GM12878 (cell line): ENCODE measurements at places on chromosomes 11 and 22. TPM values are rescaled to one million over a fixed set of nuclear protein-coding genes. Genes with fewer than 3 reads are reported as not detected.

Gene H19
- 1.1 and 1.2 TPM in 2 replicates for total RNA-seq

- DNase-seq = no peak
These were observed 44.3 kb upstream of the JAM3 start for GRCh38 chr11:134024420-134025081.

GRCh38 chr22:26811647-26811992 is 154.2 kb downstream of the MIAT start:
- no peak for DNase-seq

Gene ATG2A
- total RNA-seq = 16.5 and 19.0 TPM in 2 replicates

- DNase-seq = no peak
These were observed 2.9 kb upstream of the SMIM38 start for GRCh38 chr11:69152733-69153421.

- DNase-seq = no peak
These were observed 10.8 kb downstream of the RPS6KA4 start for GRCh38 chr11:64369440-64370421.

Gene FOLR1
- total RNA-seq = not detected in 2 replicates

Gene SERPIND1
- total RNA-seq = 0.11 and 0.38 TPM in 2 replicates

DNA sequence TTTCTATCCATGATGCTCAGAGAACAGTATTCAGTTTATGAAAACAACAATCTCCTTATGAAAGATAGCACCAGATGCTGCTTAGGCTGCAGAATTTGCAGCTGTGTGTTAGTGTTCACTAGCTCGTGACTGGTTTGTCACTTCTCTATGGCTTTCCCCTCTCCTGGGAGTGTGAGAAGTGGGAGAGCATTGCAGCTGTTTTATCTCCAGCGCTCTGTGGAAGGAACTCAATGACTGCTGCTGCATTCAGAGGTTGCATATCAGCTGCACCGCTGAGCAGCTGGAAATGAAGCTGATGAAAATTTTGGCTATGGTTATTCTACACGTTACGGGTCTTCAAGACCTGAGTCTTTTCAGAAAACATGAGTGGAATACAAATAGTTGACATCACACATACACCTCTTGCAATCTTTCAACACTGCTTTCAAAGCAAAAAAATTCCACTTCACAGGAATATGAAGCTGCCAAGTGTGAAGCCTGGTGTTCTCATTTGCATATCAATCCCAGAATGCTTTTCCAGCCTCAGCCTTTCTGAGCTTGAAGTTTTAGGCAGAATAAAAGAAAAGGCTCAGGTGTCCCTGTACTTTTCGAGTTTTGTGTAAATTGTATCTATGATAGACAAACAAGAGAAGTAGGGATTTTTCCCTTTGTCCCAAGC is 149.3 kb upstream of the DDI1 start:
- DNase-seq = no peak

- DNase-seq = no peak
These were observed 6.3 kb downstream of the ZBTB3 start for GRCh38 chr11:62747475-62748160.

DNA sequence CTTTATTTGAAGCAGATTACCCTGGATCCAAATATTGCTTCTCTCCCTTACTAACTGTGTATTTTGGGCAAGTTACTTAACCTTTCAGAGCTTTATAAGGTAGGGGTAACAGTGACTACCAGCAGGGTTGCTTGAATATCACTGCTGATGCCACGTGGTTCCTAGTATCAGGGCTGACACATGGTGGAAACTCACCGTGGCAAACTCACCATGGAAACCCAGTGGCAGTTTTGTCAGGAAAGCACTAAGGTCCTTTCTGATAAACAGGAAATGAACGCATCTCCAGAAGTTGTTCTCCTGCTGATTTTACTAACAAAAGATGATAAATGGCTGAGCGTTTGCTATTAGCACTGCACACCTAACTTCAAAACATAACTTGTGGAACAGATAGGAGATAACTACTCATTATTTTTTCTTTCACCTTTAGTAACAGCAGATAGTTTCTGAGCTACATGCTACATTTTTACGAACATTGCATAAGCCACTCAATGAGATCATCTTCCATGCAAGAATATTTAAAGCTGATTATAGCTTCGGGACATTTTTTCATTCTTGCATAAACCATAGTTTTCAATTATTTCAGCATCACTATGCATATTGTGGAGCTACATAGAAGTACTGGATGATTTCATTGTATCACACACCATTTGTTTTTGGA is 59.7 kb upstream of the RAG2 start:
- no peak for DNase-seq

- DNase-seq = no peak
These were observed 460 bp upstream of the MUC5AC start for GRCh38 chr11:1157341-1157644.

- DNase-seq = no peak
These were observed 40.0 kb downstream of the C11orf96 start for GRCh38 chr11:43982421-43982820.

DNA sequence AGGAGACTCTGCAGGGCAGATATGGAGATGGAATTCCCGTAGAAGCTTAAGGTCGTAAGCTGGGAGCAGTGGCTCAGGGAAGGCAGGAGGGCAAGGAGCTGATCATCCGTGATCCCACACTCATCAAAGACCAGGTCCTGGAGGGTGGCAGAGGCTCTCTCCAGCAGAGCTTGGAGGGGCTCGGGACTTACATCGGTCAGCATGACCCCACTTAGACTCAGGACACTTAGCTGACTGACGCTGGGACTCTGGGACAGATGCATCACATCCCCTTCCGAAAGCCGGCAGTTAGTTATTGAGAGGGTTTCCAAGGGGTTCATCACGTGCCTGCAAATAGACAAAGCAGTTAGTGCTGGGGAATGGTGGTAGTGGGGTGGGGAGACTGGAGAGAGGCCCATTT is 10.7 kb downstream of the PRAME start:
- no peak for DNase-seq

- no peak for DNase-seq
These were observed 22.4 kb upstream of the CAPRIN1 start for GRCh38 chr11:34029176-34029575.

DNA sequence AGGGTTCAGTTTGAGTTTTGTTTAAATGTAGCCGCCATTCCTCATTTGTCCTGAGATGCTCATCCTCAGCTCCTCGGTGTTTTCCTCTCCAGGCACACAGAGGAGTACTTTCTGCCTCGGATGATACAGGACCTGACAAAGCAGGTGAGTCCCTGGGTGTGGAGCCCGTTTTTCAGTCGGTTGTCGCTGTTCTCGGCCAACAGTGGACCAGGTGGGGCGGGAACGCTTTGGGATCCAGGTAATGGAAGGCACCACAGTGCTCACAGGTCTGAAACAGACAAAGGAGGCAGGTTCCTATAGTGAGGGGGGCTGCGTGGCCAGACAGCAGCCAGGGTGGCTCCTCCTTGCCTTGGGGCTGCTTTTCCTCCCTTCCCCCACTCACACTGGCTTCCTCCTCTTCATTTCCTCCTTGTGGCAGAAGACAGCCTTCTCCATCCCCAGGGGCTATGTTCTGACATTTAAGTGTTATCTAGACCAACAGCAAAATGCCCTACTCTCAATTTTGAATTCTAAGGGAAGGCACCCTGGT is 19.4 kb downstream of the NADSYN1 start:
- no peak for DNase-seq

GRCh38 chr22:49755631-49756001 is 72.1 kb downstream of the BRD1 start:
- DNase-seq = no peak

- DNase-seq = no peak
These were observed 3.1 kb downstream of the CSNK2A3 start for GRCh38 chr11:11349870-11350337.

- DNase-seq = no peak
These were observed 357.2 kb downstream of the TMEM135 start for GRCh38 chr11:87394924-87395323.

Gene MFNG
- 95.5 and 99.1 TPM in 2 replicates for total RNA-seq

Gene CCND1
- 1.5 and 2.6 TPM in 2 replicates for total RNA-seq

Gene PATZ1
- 27.3 and 32.7 TPM in 2 replicates for total RNA-seq

DNA sequence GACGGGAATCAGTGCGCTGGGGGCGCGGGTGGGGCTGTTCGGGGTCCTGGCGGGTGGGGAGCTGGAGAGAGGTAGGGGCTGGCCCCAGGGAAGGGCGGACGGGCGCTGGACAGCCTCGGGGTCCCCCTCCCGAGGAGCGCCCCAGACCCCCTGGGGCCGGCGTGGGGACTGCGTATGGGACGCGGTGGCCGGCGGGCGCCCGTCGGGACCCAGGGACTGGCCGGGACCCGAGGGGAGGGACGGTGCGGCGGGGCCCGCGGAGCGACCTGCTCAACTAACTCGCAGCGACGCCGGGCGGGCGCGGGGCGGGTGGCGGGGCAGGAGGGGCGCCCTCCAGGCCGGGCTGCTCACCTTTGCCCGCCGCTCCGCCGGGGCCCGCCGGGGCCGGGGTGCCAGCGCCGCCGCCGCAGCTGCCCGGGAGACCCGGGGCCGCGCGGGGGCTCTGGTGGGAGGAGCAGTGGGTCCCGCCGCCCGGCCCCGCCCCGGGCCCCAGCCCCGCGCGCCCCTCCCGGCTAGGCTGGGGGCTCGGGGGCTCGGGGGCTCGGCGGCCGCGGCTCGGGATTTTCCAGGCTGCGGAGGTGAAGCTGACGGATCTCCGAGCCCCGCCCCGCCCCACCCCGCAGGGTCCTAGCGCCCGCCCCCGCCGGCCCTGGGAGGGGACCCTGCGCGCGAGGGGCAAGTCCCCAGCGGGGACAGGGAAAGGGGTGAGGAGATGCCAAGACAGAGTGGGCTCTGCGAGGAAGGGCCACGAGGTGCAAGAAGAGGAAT is 12.3 kb downstream of the STARD10 start:
- no peak for DNase-seq

GRCh38 chr11:30855383-30856006 is 269.3 kb upstream of the MPPED2 start:
- no peak for DNase-seq

Gene CHCHD10
- total RNA-seq = 237 and 241 TPM in 2 replicates

Gene OTUB1
- total RNA-seq = 95.0 and 96.9 TPM in 2 replicates

Gene MMP20
- total RNA-seq = 0.13 and 0.18 TPM in 2 replicates

DNA sequence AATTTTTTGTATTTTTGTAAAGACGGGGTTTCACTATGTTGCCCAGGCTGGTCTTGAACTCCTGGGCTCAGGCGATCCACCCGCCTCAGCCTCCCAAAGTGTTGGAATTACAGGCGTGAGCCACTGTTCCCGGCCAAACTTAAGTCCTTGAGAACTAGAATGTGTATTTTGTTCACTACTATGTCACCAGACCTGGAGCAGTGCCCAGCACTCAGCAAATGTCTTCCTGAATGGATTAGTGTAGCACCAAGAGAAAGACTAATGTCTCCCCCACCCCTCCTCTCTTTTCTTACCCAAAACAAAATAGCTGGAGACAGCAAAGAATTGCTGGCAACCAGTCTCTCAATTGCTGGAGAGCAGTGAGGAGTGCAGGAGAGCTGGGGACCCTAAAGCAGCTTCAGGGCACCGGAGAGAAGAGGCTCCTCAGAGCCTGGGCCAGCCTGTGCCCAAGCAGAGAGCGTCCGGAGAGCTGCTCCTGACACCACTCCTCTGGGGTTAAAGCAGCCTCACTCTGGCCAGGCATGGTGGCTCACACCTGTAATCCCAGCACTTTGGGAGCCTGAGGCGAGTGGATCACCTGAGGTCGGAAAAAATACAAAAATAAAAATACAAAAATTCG is 14.9 kb downstream of the SLC25A18 start:
- DNase-seq = no peak

- DNase-seq = no peak
These were observed 16.3 kb upstream of the OR56B1 start for GRCh38 chr11:5719703-5720495.

Gene UCP3
- 1.1 and 1.6 TPM in 2 replicates for total RNA-seq

DNA sequence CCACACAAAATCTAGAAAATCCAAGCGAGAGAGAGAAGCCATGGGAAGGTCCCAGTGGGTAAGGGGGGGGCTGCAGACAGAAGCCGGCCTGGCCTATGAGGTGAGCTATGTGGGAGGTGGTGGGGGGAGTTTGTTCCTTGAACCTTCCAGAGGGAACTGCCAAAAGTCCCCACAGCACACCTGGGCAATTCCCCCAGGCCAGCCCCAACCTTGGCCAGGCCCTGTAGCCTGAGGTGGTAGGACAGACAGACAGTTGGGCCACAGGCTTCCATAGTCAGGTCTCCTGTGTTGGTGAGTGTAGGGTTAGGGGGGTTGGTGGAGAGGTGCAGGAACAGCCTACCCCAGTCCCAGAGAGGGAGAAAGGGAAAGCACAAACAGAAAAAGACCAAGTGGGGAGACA is 39.0 kb downstream of the LMO1 start:
- DNase-seq = no peak

DNA sequence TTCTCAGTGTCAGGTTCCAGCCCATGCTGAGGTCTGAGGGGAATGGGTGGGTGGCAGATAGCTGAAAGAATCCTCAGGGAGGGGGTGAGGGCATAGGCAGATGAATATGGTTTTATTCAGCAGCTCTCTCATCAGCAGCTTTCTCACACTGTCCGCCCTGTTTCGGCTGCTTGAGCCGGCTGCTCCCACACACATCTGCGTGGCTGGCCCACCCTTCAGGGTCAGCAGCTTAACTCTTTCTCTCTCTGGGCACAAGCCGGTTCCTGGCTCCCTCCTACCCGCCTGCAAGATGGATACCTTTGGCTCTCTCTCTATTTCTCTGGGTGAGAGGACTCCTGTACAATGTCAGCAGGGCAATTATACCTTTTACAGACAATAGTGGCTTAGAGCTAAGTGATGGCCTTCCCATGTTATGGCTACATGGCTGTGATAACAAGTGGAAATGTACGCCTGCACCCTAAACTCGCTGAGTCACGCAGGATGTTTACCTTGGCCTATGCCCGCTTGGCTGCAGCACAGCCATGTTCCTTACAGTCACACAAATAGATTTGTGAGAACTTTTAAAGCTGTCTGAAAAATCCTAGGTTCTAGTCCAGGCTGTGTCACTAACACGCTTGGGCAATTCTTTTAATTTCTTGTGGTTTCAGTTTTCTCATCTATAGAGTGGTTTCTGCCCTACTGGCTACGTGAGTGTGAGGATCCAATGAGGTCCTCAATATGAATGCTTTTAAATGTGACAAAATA is 4.1 kb downstream of the MMP20 start:
- DNase-seq = no peak

GRCh38 chr11:2987881-2988861 is 4.0 kb downstream of the NAP1L4 start:
- DNase-seq = no peak

DNA sequence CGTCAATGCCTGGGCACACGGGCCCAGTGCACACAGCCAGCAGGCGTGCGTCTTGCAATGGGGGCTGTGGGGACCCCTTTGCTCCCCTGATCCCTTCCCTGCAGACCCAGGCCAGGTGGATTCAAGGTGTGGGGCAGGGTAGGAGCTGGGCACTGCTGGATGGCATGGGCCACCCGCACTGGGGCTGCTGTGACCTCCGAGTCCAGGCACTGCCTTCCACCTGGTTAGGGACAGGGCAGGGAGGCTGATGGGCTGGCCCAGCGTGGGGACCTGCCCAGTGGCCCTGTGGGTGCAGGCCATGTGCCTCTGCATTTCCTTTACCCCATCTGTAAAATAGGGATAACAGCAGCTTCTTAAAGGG is 22.9 kb downstream of the KCNQ1 start:
- no peak for DNase-seq
